T47D (cell line): ENCODE measurements at places on chromosomes 12 and 14.

- DNase-seq, result no peak
Measured at GRCh38 chr12:25495331-25496097, 57.6 kb downstream of the LMNTD1 start.

GRCh38 chr12:22691319-22691718 lies 66.3 kb downstream of the ETNK1 start:
- no peak for DNase-seq

- no peak for DNase-seq
Measured at GRCh38 chr12:48940181-48940580, 14.9 kb upstream of the FKBP11 start.

DNA sequence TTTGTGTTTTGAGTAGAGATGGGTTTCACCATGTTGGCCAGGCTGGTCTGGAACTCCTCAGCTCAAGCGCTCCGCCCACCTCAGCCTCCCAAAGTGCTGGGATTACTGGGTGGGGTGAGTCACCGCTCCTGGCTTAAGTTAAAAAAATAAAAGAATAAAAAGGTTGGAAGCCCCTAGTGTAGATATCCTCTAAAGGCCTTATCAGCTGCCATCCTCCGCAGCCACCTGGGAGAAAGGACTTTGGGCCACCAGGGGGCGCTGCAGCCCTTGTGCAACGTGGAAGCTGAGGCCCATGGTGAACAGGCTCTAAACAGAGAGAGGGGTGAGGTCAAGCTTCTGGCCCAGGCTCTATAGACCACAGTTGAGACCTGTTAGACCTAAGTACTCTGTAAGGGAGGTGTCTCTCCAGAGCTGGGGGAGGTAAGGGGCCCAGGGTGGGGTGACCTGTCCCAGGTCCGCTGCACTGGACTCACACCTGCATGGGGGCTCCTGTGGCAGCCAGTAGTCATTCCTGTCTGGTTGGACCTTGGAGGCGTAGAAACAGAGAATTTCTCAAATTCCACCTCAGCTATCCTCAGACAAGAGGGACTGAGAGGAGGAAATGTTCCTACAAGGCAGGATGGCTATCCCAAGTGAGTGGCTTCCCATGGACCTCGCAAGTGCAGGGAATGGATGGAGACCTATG lies 14.0 kb upstream of the RACGAP1 start:
- DNase-seq, result peak; percentile 77

GRCh38 chr12:96347130-96347699 lies 53.0 kb downstream of the CDK17 start:
- DNase-seq, result no peak

GRCh38 chr12:57523706-57524614 lies 1.3 kb downstream of the MBD6 start:
- DNase-seq, result no peak

GRCh38 chr12:70985850-70986249 lies 65.3 kb upstream of the PTPRR start:
- no peak for DNase-seq

DNA sequence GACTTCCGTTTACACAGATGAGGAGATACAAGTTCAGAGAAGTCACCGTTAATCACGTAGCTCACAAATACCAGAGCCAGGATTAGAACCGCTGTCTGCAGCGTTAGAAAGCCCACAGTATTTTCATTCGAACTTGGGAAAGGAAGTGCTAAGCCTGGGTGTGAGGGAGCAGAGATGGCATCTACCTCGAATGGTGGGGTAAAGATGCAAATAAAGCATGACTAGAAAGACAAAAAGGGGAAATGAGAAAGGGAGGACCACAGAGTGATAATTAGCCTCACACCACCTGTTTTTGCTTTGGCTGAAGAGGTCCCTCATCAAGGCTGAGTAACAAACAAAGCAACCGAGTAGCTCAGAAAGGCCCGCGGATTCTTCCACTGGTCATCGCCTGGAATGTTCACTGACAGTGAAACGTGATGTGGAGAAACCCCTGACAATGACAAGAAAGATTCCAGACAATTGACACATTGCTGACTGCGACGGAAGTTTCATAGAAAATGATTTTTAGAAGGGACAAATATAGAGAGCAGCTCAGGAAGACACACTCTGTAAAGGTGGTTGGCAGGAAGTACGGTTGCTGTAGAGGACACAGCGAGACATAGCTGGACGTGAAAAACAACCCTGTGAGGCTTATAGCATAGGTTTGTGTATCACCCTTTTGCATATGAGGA lies 31.5 kb upstream of the BHLHE41 start:
- no peak for DNase-seq

DNA sequence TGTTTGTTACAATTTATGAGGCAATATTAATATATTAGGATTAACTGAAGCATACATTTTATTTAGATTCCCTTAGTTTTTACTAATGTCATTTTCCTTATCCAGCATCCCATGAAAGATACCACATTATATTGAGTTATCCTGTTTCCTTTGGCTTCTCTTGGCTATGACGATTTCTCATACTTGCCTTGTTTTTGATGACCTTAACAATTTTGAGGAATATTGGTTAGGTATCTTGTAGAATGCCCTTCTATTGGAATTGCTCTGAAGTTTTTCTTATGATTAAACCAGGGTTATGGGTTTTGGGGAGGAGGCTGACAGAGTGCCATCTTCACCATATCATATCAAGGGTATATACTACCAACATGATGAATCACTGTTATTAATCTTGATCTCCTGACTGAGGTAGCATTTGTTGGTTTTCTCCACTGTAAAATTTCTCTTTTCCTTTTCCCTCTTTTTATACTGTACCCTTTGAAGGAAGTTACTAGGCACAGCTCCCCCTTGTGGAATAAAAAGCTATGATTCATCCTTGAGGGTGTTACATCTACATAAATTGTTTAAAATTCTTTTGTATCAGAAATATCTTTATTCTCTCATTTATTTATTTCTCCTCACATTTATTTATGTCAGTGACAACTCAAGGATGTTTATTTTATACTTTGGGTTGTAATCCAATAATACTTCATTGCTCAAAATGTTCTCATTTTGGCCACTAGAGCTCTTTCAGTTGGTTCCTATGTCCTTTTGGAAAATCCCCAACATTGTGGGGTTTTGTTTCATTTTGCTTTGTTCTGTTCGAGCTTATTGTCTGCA lies 239.0 kb downstream of the SLC16A7 start:
- DNase-seq, result peak; percentile 48

DNA sequence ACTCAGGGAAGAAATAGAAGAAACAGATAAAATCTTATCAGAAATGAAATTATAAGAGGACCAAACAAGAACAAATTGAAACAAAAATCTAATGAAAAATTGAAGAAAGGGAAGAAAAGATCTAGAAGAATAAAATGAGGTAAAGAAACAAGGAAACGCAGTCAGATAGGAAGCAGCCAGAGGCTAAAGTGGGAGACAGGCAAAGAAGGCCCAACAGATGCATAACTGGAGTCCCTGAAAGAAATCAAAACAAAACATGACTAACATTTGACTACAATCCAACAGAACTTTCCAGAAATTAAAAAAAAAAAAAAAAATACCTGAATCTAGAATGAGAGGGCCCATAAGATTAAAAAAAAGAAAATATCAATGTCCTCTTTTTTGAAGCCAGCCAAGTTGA lies 65.6 kb downstream of the AMN start:
- no peak for DNase-seq

GRCh38 chr12:24991209-24992049 lies 42.5 kb upstream of the BCAT1 start:
- peak; percentile 77 for DNase-seq

- DNase-seq, result no peak
Measured at GRCh38 chr12:18419311-18419710, 158.0 kb downstream of the PIK3C2G start.

DNA sequence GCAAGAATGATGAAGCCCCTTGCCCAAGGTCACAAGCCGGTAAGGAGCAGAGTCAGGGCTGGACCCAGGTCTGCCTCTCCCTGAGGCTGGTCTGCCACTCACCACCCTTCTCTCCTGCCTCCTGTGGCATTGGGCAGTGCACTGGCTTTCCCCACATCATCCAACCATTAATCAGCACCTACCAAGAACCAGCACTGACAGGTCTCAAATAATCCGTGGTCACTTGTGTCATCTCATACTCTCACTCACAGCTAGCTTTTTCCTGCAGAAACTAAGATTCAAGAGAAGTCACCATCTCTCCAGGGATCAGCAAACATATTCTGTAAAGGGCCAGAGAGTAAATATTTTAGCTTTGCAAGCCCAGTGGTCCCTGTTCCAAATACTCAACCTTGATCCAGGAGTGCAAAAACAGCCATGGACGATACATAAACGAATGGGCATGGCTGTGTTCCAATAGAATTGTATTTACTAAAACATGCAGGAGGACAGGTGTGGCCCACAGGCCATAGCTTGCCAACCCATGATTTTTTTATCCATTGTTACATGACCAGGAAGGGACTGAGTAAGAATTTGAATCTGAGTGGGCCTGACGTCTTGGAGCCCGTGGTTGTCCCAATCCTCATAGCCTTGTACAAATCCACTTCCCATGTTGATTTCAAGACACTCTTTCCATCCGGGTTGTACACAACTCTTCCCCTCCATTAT lies 374.2 kb downstream of the BCL11B start:
- DNase-seq, result no peak

GRCh38 chr12:92162079-92162478 lies 16.4 kb upstream of the BTG1 start:
- no peak for DNase-seq

- no peak for DNase-seq
Measured at GRCh38 chr12:132317233-132317938, 12.0 kb downstream of the GALNT9 start.

- DNase-seq, result no peak
Measured at GRCh38 chr12:2338991-2339431, 286.2 kb downstream of the CACNA1C start.

DNA sequence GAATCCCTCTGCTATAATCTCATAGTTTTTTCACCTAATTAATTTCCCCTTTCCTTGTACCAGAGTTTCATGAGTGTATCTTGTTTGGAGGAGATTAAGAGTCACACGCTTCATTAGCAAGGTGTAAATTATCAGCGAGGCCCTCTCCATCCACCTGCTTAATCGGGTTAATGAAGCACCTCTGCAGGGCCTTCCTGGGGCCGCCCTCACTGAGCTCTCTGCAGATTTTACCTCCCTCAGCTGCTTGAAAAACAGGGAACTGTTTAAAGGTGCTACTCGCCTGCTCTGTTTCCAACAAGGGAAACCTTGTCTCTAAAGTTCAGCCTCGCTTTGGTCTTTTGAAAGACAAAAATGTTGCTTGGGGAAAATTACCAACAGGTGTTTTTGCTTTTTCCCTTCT lies 35.8 kb downstream of the OTX2 start:
- no peak for DNase-seq

DNA sequence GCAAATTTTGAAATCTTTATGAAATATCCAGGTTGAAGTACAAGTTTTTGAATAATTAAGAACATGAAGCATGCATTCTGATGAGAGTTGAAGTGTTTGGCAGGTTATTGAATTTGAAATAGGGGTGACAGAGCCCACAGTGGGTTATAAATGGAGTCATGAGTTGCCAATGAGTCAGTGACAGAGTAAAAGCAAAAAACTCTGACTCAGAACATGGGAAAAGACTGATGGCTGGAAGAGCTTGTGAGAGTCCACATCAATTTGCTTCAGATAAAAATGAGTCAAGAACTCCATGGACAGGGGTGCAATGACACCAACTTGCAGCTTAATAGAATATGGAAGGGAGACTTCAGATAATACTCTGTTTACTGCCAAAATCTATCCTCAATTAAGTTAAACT lies 105.3 kb downstream of the SLC6A15 start:
- no peak for DNase-seq

DNA sequence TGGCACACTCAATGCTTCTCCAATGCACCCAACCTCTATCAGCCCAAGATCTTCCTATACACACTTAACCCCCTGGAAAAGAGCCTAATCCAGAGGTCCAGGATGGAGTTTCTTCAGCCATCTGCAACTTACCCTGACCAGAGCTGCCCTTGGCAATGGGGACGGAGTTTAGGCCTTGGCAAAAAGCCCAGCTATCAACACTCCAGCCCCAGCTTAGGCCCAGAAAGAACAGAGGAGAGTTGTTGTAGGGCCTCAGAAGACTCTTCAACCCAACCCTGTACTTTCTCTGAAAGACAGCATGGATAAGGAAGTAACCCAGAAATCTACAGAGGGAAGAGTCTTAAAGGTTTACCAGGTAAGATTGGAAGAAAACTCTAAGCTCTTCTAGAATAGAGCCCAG lies 219.3 kb upstream of the PELI2 start:
- no peak for DNase-seq

DNA sequence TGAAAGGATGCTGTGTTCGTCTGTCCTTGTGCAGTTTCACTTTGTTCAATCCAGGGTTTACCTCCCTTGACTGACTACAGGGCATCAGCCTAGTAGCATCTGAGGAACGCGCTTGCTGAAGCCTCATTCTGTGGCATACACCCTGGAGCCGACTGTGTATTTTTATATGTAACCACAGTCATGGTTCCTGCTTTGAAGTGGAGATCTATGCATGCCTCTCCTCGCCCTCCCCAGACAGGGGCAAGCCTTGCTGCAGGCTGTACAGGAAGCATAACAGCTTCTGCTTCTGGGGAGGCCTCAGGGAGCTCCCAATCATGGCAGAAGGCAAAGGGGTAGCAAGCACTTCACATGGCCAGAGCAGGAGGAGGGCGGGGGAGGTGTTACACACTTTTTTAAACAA lies 262.1 kb downstream of the BCL11B start:
- DNase-seq, result no peak

DNA sequence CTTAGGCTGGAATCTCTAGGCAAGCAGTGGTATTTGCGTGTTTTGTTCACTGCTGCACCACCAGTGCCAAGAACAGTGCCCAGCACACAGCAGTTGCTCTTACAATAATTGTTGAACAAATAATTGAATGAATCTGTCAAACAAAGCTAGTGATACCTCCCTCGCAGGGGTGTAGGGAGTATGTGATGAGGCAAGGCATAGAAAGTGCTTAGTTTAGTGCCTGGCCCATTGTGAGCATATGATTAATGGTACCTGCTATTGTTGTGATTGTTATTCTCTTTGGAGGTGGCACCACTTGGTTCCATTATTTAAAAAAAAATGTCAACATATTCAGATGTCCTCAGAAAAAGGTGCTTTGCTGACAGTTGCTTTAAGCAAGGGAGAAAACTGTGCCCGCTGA lies 210.1 kb upstream of the TBX3 start:
- DNase-seq, result no peak

GRCh38 chr12:21001778-21002177 lies 129.2 kb upstream of the SLCO1B1 start:
- DNase-seq, result no peak
